ENCODE measurements at places on chromosomes 4 and X.
A peak's percentile ranks its signal among the peaks of the same experiment; 100 is the strongest.

GRCh38 chr4:14303856-14304255 is 676.3 kb upstream of the BOD1L1 start:
- DNase-seq, result no peak

- DNase-seq, result no peak
These were observed 69.8 kb downstream of the PAPSS1 start for GRCh38 chr4:107650251-107650650.

- no peak for DNase-seq
These were observed 17.2 kb downstream of the RHOH start for GRCh38 chr4:40214038-40214437.

DNA sequence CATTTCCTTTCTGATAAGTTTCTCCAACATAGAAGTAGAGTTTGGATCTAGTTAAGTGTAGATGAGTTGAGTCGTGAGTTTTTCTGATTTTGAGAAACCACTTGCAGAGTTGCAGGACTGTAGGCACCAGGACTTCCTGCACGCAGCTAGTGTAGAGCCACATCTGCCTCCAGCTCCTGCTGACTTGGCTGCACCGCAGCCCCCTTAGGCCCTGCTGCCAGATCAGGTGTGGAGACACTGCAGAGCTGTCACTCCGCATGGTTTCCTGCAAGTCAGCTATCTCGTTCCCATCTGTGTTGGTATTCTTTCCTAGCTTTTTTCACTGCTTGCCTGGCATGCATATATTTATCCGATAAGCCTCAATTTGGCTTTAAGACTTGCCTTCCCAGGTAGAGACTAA is 48.9 kb downstream of the PCDH7 start:
- peak; percentile 84 for DNase-seq

DNA sequence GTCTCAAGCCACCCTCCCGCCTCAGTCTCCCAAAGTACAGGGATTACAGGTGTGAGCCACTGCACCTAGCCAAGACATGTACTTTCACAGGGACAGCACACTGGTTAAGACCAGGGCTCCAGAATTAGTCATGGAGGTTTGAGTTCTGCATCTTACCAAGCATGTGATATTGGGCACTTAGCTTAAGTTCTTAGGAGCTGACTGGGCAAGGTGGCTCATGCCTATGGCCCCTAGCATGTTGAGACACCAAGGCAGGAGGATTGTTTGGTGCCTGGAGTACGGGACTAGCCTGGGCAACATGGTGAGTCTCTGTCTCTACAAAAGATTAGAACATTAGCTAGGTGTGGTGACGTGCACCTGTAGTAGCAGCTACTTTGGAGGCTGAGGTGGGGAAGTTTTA is 2.6 kb upstream of the TMEM192 start:
- DNase-seq, result no peak

DNA sequence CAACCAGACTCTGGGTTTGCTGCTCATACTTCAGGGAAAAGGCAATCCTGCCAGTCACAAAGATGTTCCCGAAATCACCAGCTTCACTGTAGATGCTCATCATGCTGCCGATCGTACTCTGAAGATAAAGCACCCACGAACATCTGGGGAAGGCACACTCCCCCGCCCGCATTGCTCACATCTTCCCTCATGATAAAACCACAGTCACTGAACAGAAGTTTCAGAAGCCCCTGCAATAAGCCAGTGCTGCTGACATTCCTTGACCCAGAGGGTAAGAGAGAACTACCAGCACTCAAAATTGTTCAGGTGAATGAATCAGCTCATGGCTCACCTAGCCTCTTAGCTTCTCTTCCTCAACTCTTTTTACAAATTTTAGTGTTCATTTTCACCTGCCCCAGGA is 43.1 kb downstream of the SRPX2 start:
- DNase-seq, result no peak

All from mesendoderm (in vitro differentiated cells).